ENCODE measurements at places on chromosomes 2 and 18. TPM values are rescaled to one million over a fixed set of nuclear protein-coding genes. Genes with fewer than 3 reads are reported as not detected.
A peak's percentile ranks its signal among the peaks of the same experiment; 100 is the strongest.

The TBC1D8 gene
- total RNA-seq: 29.4 TPM

The C2orf78 gene
- total RNA-seq: not detected

The IL18RAP gene
- total RNA-seq: 0.23 TPM

GRCh38 chr2:47043142-47043890 is 111.8 kb downstream of the STPG4 start:
- peak; percentile 47 for DNase-seq

- no peak for DNase-seq
Measured at GRCh38 chr18:5510135-5510846, 33.5 kb downstream of the EPB41L3 start.

GRCh38 chr18:11437046-11437445 is 172.3 kb upstream of the SLC35G4 start:
- DNase-seq: no peak

- DNase-seq: no peak
Measured at GRCh38 chr2:174924061-174924693, 81.0 kb downstream of the CHN1 start.

Measured in lower leg skin (tissue), 4 donors.